Umbilical cord (tissue), 2 donors: ENCODE measurements at places on chromosomes 11 and 22. TPM values are rescaled to one million over a fixed set of nuclear protein-coding genes. Genes with fewer than 3 reads are reported as not detected.

The UEVLD gene
- total RNA-seq: 36.1 TPM

DNA sequence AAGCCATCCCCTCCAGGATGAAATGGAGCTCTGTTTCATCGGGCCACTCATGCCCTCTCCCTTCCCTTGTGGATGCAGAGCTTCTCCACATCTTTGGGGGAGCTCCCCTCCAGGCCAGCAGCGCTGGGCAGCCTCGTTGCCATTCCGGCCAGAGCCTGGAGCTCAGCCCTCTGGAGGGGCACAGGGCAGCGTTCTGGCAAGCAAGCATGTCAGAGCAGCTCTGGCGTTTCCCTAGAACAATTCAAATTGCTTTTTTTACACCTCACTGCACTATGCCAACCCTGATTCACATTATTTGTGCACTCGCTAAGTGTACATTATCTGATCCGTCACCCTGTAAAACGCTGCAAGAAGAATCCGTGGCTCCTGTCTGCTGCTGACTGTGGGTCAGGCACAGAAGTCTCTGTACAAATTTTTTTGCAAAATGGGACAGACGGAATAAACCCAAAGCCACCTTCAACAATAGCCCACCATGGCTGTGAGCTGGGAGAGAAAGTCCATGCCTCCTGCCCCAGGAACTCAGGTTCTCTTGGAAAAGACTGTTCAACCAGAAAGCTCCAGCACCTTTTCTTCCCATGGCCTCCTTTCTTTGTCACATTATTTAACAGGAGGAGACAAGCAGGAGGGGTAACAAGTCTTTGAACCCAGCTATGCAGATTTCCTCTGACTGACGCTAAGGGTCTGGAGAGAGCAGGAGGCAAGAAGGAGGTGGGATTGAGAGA is 139.5 kb upstream of the CADM1 start:
- no peak for DNase-seq

The OR10G7 gene
- total RNA-seq: 4.1 TPM

DNA sequence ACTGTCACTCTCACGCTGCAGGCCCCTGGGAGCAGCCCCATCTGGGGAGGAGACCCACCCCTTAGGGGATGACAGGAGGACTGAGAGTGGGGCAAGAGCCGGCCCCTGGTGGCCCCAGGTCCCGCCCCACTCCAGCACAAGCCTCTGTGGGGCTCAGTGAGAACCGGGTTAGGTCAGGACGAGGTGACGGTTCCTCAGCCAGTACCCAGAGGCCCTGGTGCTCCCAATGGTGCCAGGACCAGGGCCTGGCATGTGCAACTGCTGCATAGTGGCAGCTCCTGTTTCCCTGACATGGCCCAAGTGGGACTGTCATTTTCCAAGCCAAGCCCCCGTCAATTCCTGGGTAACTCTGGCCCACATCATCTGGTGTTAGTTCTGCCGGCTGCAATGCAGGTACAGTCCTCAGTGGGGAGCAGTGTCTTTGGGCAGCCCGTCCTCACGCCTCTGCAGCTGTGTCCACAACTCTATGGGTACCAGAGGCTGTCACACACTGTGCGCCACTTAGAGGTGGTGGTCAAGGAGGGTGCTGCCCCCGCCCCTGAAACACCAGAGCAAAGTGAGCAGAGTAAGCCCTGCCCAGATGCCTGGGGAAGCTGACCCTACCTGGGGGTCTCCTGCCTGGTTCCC is 15.9 kb downstream of the CHID1 start:
- no peak for DNase-seq

The OR10D3 gene
- total RNA-seq: 0.24 TPM
